ENCODE measurements at places on chromosomes 4 and X.

GRCh38 chr4:170538821-170539473 is 449.2 kb upstream of the AADAT start:
- no peak for DNase-seq

GRCh38 chr4:109615742-109616141 is 55.7 kb downstream of the MCUB start:
- no peak for DNase-seq

DNA sequence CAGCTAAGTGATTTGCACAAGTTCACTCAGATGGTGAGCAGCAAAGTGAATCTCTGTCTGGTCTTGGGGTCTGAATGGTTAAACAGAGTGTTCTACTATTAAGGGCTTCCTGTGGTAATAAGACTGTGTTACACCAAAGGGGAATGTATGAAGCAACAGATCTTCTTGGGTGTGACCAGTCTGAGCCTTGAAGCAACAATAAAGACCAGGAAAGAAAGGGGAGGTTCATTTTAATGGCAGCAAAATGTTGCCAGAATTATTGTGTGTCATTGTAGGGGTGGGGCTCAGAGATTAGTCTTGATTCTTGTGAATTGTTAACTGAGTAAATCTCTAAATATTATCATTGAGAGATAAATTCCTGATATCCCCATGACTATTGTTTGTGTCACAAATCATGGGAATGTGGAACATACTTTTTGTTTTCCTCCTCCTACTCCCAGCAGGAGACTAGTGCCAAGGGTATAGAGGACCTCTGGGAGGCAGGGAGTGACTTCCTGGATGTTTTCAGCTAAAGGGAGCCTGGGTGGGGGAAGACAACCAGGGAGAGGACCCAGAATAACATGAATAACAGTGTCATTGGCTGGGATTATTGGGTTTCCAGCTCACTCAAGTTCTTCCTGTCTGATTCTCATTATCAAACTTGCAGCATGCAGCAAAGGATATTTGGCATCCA is 141.4 kb upstream of the PAK3 start:
- no peak for DNase-seq

- no peak for DNase-seq
These were observed 425.4 kb downstream of the SLITRK2 start for GRCh38 chrX:146243041-146243440.

- no peak for DNase-seq
These were observed 6.8 kb upstream of the SASH3 start for GRCh38 chrX:129772796-129773431.

GRCh38 chr4:163693211-163693610 is 198.7 kb downstream of the TMA16 start:
- DNase-seq, result peak; percentile 20
